Activated CD8-positive, alpha-beta T cell treated with anti-CD3 and anti-CD28 coated beads, Interleukin-2, amount 10 ng/mL, durations not matched to agents 7 days and 5 days (primary cell): ENCODE measurements at places on chromosomes 16 and 17.

DNA sequence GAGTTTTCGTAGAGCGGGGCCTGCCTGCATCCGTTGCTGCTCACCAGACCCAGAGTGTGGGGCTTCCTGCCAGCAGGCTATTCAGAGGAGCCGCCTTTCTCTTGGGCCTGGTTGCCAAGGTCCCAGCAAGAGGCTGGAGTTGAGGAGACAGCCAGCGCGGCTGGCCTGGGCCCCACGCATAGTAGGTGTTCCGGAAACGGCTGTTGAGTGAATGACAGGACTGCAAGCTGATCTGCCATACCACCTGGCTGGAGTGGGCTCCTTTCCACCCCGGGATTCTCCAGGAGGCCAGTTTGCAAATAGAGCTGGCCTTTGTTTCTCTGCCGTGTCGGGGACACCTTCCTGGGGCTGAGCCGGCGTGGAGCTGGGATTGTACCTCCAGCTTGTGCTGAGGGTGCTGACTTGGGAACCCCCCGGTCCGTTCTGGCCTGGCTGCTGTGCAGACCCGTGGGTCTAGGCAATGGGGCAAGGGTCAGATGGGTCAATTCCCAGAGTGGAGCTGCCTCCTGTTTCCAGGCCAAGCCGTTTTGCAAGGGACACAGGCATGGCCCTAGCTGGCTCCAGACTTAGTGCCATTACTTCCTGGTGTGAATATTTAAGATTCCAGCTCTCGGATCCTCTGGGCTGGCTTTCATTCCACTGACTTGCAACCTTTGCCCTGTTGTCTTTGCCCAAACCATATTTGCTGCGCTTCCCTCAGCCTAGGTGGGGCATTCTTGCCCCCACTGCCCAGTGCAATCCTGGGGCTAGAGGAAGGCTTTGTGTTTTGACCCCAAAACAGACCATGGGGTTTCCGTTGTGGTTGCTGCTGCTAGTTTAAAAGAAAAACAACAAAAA is 68.8 kb downstream of the CMIP start:
- no peak for DNase-seq

GRCh38 chr17:36500745-36501225 is 14.3 kb downstream of the ZNHIT3 start:
- DNase-seq: no peak

DNA sequence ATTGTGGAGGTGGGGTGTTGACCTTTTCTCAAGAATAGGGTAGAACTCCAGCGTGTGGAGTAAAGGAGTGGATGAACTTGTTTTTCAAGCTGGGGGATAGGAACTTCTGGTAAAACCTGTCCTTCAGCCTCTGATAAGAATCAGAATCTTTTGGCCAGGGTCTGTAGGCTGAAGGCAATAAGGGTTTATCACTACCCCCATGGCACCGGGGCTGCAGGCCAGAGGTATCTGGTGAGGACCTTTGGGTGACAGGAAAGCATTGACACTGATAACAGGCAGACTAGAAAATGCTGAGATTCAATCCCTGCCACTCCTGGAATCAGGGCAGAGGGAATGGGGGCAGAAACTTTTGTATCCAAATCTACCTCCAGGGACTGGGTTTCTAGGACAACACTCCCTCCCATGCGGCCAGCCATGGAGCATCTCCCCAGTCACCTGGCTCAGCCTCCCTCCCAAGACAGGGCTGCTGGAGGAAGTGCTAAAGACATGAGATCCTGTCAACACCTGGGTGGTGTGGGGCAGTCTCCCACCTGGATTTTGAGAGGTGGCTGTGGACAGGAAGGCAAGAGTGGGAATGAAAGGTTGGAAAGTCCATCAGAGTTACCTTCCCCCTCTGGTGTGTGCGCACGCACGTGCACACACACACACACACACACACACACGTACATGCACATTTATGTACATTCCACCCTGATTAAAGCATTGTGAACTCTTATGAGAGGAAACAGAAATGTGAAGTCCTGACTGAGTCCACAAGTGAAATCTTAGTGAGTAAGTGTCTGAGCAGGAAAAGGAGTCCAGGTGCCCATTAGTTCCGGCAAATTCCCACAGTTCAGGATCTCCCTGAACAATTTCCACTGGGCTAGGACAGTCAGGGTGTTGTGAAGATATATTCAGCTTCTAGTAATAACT is 53.1 kb upstream of the MARCHF10 start:
- no peak for DNase-seq

DNA sequence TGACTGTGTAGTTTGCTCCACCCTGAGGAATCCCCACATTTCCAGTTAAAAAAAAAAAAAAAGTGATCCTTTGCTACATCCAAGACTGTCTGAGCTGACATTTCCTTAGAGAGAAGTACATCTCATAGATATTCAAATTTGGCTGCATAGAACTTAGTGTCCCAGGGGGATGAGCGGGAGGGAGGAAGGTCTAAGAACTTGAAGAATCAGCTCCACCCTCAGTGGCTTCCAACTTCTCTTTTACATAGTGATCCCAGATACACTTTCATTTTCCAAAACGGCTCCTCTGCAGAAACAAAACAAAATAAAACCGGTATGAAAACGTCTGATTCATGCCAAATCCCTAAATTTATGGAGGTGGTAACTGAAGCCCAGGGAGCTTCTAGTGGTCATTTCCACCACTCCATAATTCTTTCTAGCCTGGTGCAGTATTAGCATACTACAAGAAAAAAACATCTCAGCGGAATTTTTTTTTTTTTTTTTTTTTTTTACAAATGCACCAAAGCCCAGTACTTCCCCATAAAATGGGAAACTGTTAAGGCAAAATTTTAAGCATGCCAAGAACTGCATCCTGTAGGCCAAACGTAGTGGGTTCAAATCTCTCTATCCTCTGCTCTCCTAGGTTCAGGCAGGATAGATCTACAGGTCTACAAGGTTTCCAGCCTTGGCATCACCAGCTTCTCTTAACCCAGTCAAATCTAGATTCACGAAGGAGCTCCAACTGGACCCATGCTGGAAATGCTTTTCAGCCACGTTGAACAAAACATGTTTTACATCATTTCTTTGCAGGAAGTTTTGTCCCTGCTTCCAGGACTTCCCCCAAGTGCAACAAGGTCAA is 29.3 kb downstream of the MAF start:
- no peak for DNase-seq

DNA sequence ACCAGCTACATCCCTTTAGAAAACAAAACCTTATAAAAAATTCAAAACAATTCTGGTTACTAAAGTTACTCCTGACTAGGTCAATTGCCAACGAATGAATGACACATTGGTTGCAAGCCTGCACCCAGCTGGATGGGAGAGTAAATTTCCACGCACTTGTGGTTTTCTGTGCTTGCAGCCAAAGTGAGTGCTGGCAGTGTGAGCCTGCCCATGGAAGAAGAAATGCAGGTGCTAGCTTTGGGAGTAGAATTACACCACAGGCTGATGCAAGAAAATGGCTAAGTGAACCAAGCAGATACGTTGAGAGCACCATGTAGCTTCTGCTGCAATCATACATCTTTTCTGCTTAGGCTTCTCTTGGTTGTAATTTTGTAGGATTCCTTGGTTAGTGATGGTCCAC is 74.6 kb downstream of the SYCE1L start:
- no peak for DNase-seq
